B cell (primary cell): ENCODE measurements at places on chromosomes 4 and X. TPM values are rescaled to one million over a fixed set of nuclear protein-coding genes. Genes with fewer than 3 reads are reported as not detected.

Gene FRG1
- 41.9 and 48.0 TPM in 2 replicates for total RNA-seq

Gene TMEM255A
- 0.15 and 0.25 TPM in 2 replicates for total RNA-seq

Gene VCX3B
- not detected in 2 replicates for total RNA-seq

Gene FMR1NB
- total RNA-seq = not detected in 2 replicates

Gene ATP1B4
- total RNA-seq = not detected in 2 replicates

Gene ATP2B3
- not detected in 2 replicates for total RNA-seq

Gene ADH7
- not detected in 2 replicates for total RNA-seq

Gene POU4F2
- total RNA-seq = not detected in 2 replicates

Gene SOX3
- not detected in 2 replicates for total RNA-seq

Gene FAM149A
- total RNA-seq = not detected in 2 replicates

Gene RIPPLY1
- not detected in 2 replicates for total RNA-seq

Gene OTC
- total RNA-seq = not detected in 2 replicates

Gene AFM
- total RNA-seq = not detected in 2 replicates

Gene WFS1
- 6.7 and 7.2 TPM in 2 replicates for total RNA-seq

Gene CENPE
- 2.1 and 2.8 TPM in 2 replicates for total RNA-seq

Gene SAGE1
- not detected in 2 replicates for total RNA-seq

Gene RELL1
- total RNA-seq = 2.7 and 3.2 TPM in 2 replicates

Gene FGA
- total RNA-seq = not detected in 2 replicates

Gene GRK4
- total RNA-seq = 1.5 and 2.3 TPM in 2 replicates

Gene PDGFRA
- not detected in 2 replicates for total RNA-seq

Gene F11
- not detected in 2 replicates for total RNA-seq

Gene CSAG3
- not detected in 2 replicates for total RNA-seq

Gene FRG2
- total RNA-seq = not detected in 2 replicates

Gene USP17L19
- not detected in 2 replicates for total RNA-seq

Gene SPANXN4
- total RNA-seq = not detected in 2 replicates

Gene DMD
- 51.8 and 53.1 TPM in 2 replicates for total RNA-seq

Gene JCHAIN
- 72.3 and 90.8 TPM in 2 replicates for total RNA-seq

Gene AMOT
- total RNA-seq = 3.0 and 5.2 TPM in 2 replicates

Gene ZFX
- 81.8 and 85.7 TPM in 2 replicates for total RNA-seq

Gene CXCL5
- not detected in 2 replicates for total RNA-seq

Gene COL4A6
- total RNA-seq = not detected in 2 replicates

Gene ARL13A
- total RNA-seq = not detected in 2 replicates

Gene UGT2B11
- not detected in 2 replicates for total RNA-seq

Gene GPM6B
- total RNA-seq = not detected in 2 replicates

Gene TLR10
- 51.5 and 53.4 TPM in 2 replicates for total RNA-seq

Gene DCAF4L1
- total RNA-seq = 0.19 and 0.20 TPM in 2 replicates

Gene ARMCX4
- total RNA-seq = 6.7 and 8.2 TPM in 2 replicates
